Body of pancreas (tissue), 4 donors: ENCODE measurements at places on chromosomes 16 and 17. TPM values are rescaled to one million over a fixed set of nuclear protein-coding genes. Genes with fewer than 3 reads are reported as not detected.

Gene HOXB13
- not detected for total RNA-seq

DNA sequence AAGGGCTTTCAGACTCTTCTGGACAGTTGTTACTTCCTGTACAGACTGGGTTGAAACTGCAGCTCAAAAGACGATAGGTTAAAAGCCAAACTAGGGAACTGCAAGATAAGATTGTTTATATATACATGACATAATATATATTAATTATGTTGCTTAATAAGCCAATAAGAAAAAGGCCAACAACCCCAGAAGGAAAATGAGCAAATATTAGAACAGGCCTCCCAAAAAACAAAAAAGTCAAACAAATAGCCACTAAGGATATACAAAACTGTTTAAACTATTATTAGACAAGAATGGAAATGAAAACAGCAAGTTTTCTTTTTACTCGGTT is 495 bp upstream of the CMTR2 start:
- no peak for DNase-seq

GRCh38 chr16:74680681-74681080 is 14.0 kb upstream of the RFWD3 start:
- no peak for DNase-seq

- no peak for DNase-seq
Measured at GRCh38 chr17:41333098-41333497, 17.5 kb downstream of the KRT33A start.

GRCh38 chr16:19785081-19785480 is 67.0 kb downstream of the IQCK start:
- no peak for DNase-seq

Gene IKZF3
- 0.99 TPM for total RNA-seq

Gene KCNJ18
- total RNA-seq = not detected

- no peak for DNase-seq
Measured at GRCh38 chr17:7249830-7250229, 1.7 kb downstream of the CTDNEP1 start.

GRCh38 chr17:1347589-1348323 is 52.3 kb downstream of the YWHAE start:
- peak; percentile 39 for DNase-seq

- no peak for DNase-seq
Measured at GRCh38 chr16:19810817-19811731, 73.6 kb downstream of the GPRC5B start.

DNA sequence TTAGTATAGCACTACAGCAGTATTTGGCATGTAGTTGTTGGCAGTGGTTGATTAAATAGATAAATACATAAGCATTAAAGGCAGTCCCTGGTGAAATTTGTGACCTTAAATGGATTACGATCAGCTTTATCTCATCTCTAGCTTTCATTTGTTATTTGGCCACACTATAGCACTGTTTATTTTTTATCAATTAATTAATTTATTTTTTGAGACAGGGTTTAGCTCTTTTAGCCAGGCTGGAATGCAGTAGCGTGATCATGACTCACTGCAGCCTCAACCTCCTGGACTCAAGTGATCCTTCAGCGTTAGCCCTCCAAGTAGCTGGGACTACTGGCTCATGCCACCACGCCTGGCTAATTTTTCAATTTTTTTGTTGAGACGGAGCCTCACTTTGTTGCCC is 18.7 kb upstream of the ARHGAP17 start:
- no peak for DNase-seq

Gene PRAC2
- not detected for total RNA-seq

GRCh38 chr17:60896996-60897395 is 219.3 kb downstream of the BCAS3 start:
- no peak for DNase-seq

GRCh38 chr16:46573008-46573833 is 48.0 kb downstream of the SHCBP1 start:
- DNase-seq = no peak

Gene NECAB2
- 3.6 TPM for total RNA-seq
